Panc1 (cell line): ENCODE measurements at places on chromosomes 1 and 21.

DNA sequence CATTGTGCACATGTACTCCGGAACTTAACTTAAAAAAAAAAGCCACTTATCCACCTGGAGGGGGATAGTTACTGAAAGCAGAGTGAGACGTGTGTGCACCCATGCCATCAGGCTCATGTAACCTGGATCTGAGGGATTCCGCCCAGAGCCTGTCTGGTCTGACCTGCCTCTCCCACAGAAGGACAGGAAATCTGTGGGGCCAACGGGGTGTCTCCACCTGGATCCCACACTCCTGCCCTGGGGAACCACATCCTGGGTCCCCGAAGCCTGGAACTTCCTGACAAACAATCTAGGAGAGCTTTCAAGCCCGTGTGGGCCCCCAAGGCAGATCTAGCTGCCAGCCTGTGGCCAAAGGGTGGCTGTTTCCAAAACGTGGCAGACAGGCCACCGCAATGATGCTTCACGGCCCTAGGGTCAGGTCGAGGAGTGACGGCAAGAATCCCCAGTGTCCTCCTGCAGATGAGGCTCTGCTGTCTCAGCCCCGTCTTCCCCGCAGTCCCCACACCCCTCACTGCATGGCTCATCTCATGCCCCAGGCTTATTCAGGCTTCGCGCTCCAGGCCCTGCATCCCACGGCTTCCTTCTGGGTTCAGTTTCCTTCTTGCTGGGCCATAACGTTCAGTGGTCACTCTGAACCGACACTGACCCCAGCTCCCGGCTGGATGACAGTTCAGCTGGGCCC is 21.0 kb upstream of the PCBP3 start:
- no peaks in the 10 kb centered on the region for H3K4me1 ChIP-seq
- DNase-seq = no peak
- H3K27ac ChIP-seq = no peak overlapping the region
- H3K4me3 ChIP-seq = no peak overlapping the region
- H3K36me3 ChIP-seq = no peaks in the 10 kb centered on the region

GRCh38 chr1:17278996-17279830 is 28.8 kb upstream of the PADI4 start:
- H3K36me3 ChIP-seq = no peaks in the 10 kb centered on the region
- no peak overlapping the region for H3K4me3 ChIP-seq
- no peak for DNase-seq
- no peaks in the 10 kb centered on the region for H3K4me1 ChIP-seq
- no peak overlapping the region for H3K27ac ChIP-seq

DNA sequence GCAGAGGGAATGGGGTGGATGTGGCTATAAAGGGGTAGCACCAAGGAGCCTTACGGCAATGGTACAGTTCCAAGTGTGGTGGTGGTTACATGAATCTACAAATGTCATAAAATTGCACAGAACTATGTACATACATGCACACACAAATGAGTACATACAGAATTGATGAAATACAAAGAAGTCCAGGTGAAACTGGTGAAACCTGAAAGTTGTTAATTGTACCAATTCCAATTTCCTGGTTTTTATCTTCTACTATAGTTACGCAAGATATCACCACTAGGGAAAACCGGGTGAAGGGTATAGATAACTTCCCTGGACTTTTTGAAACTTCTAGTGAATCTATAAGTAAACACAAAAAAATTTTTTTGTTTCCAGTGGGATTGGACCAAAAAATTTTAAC is 18.9 kb downstream of the HSF2BP start:
- H3K27ac ChIP-seq = no peak overlapping the region; the same call in 1 of the 2 replicates
- H3K36me3 ChIP-seq = no peaks in the 10 kb centered on the region
- H3K4me1 ChIP-seq = peaks cover 4% of the 10 kb centered on the region; the same call in 1 of the 2 replicates
- no peak for DNase-seq

- H3K4me1 ChIP-seq = no peaks in the 10 kb centered on the region
- no peaks in the 10 kb centered on the region for H3K36me3 ChIP-seq
- no peaks in the 10 kb centered on the region for H3K27me3 ChIP-seq
- no peak overlapping the region for H3K27ac ChIP-seq
Measured at GRCh38 chr1:218514689-218515088, 169.6 kb downstream of the TGFB2 start.

DNA sequence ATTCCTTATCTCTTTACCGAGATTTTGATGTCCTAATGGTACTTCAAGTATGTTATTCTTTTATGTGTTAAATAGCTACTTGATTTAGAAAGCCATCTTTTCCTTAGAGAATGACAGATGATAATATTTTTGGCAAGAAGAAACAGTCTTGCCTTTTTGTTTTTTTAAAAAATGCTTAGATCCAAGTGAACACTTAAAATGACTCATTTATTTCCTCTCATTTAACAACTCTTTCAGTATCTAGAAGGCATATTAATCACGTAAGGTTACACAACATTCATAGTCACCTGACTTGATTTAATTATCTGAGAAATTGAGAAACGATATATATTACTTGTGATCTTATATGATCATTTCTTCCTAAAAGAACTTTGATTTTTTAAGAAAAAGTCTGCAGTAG is 52.4 kb downstream of the SUCO start:
- no peaks in the 10 kb centered on the region for H3K27me3 ChIP-seq
- H3K4me3 ChIP-seq = no peak overlapping the region
- peaks cover 16% of the 10 kb centered on the region for H3K36me3 ChIP-seq
- no peaks in the 10 kb centered on the region for H3K4me1 ChIP-seq

GRCh38 chr1:238738892-238739291 is 647.5 kb upstream of the CHRM3 start:
- no peak for DNase-seq
- H3K4me3 ChIP-seq = no peak overlapping the region
- H3K27ac ChIP-seq = no peak overlapping the region
- no peaks in the 10 kb centered on the region for H3K4me1 ChIP-seq
- H3K36me3 ChIP-seq = no peaks in the 10 kb centered on the region; the same call in 1 of the 2 replicates

DNA sequence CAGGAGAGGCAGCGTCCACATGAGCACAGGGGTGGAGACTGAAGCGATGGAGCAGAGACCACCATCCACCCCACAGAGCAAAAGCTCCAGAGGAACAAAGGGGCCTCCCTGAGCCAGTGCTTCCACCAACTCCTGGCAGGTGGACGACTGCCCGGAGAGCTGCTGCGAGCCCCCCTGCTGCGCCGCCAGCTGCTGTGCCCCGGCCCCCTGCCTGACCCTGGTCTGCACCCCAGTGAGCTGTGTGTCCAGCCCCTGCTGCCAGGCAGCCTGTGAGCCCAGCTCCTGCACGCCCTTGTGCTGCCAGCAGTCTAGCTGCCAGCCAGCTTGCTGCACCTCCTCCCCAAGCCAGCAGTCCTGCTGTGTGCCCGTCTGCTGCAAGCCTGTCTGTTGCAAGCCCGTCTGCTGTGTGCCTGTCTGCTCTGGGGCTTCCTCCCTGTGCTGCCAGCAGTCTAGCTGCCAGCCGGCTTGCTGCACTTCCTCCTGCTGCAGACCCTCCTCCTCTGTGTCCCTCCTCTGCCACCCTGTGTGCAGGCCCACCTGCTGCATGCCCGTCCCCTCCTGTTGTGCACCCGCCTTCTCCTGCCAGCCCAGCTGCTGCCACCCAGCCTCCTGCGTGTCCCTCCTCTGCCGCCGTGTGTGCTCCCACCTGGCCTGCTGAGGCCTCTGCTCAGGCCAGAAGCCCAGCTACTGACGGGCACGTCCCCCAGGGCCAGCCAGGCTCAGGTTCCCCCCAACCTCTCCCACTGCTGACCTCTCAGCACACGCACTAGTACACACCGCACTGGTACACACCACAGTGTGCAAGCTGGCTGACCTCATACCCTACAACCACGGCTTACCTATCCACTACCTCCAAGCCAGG is 5.4 kb downstream of the KRTAP10-12 start:
- no peak for DNase-seq
- H3K4me3 ChIP-seq = no peak overlapping the region
- H3K27ac ChIP-seq = no peak overlapping the region
- no peaks in the 10 kb centered on the region for H3K36me3 ChIP-seq
- no peaks in the 10 kb centered on the region for H3K27me3 ChIP-seq

GRCh38 chr1:56617141-56617540 is 28.0 kb upstream of the PRKAA2 start:
- no peak overlapping the region for H3K27ac ChIP-seq
- DNase-seq = no peak
- H3K27me3 ChIP-seq = no peaks in the 10 kb centered on the region
- H3K36me3 ChIP-seq = no peaks in the 10 kb centered on the region
- no peak overlapping the region for H3K4me3 ChIP-seq

GRCh38 chr1:46687921-46688509 is 16.4 kb downstream of the TEX38 start:
- H3K27me3 ChIP-seq = no peaks in the 10 kb centered on the region
- no peak for DNase-seq
- H3K4me1 ChIP-seq = no peaks in the 10 kb centered on the region
- peaks cover 51% of the 10 kb centered on the region for H3K36me3 ChIP-seq
- H3K27ac ChIP-seq = no peak overlapping the region

DNA sequence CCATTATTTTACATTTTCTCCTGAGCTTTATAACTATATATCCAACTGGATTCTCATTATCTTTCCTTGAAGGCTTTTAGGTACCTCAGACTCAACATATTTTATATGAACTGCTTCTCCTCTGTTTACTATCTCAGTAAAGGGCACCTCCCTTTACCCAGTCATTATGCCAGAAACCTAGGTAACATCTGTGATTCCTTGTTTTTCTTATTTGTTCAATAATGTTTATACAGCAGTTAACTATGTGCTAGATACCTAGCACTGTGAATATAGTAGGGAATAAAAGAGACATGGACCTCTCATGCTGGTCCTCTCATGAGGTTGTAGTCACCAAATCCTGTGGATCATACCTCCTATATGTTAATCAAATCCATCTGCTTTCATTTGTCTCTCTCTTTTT is 25.6 kb downstream of the PPP1R12B start:
- no peak for DNase-seq
- no peak overlapping the region for H3K4me3 ChIP-seq
- no peaks in the 10 kb centered on the region for H3K4me1 ChIP-seq
- no peaks in the 10 kb centered on the region for H3K27me3 ChIP-seq
- no peaks in the 10 kb centered on the region for H3K36me3 ChIP-seq

DNA sequence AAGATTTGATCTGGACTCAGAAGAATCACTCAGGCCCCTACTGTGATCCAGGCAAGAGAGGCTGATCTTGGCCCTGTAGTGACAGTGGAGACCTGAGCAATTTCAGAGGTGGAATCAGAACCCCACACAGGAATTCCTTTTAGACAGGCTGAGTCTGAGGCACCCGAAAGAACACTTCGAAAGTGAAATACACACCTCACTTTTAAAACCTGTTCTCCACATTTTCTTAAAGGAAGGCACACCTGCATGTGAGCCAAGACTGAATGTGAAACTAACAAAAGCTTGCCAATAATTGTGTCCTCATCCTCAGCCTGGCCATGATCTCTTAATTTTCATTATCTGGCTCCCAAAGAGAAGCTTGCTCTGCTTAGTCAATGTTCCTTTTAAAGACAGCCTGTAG is 32.2 kb downstream of the SIPA1L2 start:
- H3K4me3 ChIP-seq = no peak overlapping the region
- peaks cover 5% of the 10 kb centered on the region for H3K4me1 ChIP-seq
- H3K36me3 ChIP-seq = no peaks in the 10 kb centered on the region
- no peak for DNase-seq
- H3K27ac ChIP-seq = no peak overlapping the region

- no peak overlapping the region for H3K4me3 ChIP-seq
- no peaks in the 10 kb centered on the region for H3K36me3 ChIP-seq
- no peaks in the 10 kb centered on the region for H3K27me3 ChIP-seq
- DNase-seq = no peak
- peaks cover 6% of the 10 kb centered on the region for H3K4me1 ChIP-seq
- no peak overlapping the region for H3K27ac ChIP-seq
Measured at GRCh38 chr1:149903836-149904491, 4.6 kb downstream of the BOLA1 start.

DNA sequence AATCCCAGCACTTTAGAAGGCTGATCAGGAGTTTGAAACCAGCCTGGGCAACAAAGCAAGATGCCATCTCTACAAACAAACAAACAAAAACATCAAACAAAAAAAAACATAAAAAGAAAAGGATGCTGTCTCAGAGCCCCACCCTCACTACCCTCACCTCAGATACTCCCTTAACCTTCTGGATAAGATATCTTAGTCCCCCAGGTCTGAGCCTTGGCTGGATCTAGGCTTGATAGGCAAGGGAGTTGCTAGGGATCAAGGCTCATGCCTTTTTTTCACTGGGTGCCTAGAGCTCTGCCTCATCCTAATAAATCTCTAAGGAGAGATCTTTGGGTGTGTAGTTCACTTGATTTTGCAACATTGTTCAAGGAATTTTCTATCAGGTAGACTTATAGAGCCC is 7.4 kb downstream of the HDAC1 start:
- H3K36me3 ChIP-seq = peaks cover 3% of the 10 kb centered on the region
- no peak overlapping the region for H3K4me3 ChIP-seq
- no peaks in the 10 kb centered on the region for H3K4me1 ChIP-seq
- no peaks in the 10 kb centered on the region for H3K27me3 ChIP-seq

DNA sequence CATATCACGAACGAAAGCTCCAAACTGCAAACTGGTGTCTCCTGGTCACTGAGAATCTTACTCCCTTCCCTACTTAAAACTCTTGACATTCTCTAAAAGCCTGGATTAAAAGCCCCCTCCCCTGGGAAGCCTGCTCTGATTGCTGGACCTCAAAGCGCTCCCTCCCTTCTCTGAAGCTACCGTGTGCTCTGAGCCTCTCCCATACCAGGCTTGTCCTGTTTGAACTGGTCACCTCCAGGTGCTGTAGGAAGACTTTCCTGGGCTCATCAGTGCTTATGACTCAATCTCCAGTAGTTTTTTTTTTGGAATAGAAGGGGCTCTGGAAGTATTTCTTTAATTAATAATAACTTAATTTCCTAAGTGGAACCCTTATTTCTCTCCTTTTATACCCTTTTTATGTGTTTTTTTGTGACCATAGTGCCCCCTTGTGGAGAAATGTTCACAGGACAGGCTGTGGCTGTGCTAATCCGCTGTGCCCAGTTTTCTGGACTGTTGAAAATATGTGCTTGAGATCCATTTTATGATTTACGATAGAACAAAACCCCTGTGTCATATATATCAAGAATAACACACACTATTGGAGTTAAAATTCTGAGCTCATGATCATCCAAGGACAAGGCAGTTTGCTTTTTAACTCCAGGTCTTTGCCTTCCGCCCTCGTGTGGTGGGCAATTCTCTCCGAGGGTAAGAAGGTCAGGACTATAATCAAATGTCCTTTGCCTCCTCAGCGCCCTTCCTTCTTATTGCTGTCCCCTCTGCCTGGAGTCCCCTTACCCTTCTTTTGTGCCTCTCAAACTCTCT is 16.9 kb downstream of the MTARC1 start:
- no peaks in the 10 kb centered on the region for H3K4me1 ChIP-seq
- H3K36me3 ChIP-seq = no peaks in the 10 kb centered on the region
- no peak overlapping the region for H3K27ac ChIP-seq

DNA sequence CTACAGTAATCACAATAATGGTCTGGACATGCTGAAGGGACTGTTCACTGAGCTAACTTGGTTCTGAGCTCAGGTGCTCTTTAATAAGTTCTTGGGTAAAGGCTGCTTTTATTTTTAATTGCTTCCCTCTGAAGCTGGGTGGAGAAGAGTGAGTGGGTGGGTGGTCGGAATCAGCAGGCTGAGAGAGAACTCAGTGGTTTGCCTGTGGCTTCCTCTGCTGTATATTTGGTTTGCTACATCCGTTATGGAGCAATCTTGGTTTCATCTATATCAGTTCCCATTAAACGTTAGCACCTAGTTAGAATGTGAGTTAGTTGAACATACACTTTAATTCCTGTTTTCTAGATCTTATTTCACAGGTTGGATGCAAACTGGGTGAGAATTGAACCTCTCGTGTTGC is 23.3 kb downstream of the CNIH4 start:
- no peaks in the 10 kb centered on the region for H3K4me1 ChIP-seq
- no peak overlapping the region for H3K27ac ChIP-seq
- no peak overlapping the region for H3K4me3 ChIP-seq
- no peaks in the 10 kb centered on the region for H3K27me3 ChIP-seq
- peaks cover 4% of the 10 kb centered on the region; the same call in 1 of the 2 replicates for H3K36me3 ChIP-seq
